RPMI7951 (cell line): ENCODE measurements at places on chromosomes 7 and 10. TPM values are rescaled to one million over a fixed set of nuclear protein-coding genes. Genes with fewer than 3 reads are reported as not detected.

The COL13A1 gene
- total RNA-seq = 17.1 and 26.2 TPM in 2 replicates

The ZNF92 gene
- total RNA-seq = 10.7 and 14.7 TPM in 2 replicates

The AKR1C4 gene
- not detected in 2 replicates for total RNA-seq

The CC2D2B gene
- not detected in 2 replicates for total RNA-seq

The TWIST1 gene
- 32.0 and 36.8 TPM in 2 replicates for total RNA-seq

The FEZF1 gene
- total RNA-seq = not detected in 2 replicates

The NPY4R gene
- 0.10 TPM in 1 of 2 replicates, not detected in the other for total RNA-seq

The ABCA13 gene
- 0.10 and 0.48 TPM in 2 replicates for total RNA-seq

The HMX2 gene
- 0.10 TPM in 1 of 2 replicates, not detected in the other for total RNA-seq

The SPDYE5 gene
- total RNA-seq = not detected in 2 replicates

The FAM25C gene
- total RNA-seq = not detected in 2 replicates

The STOX1 gene
- total RNA-seq = 0.96 and 1.2 TPM in 2 replicates

The SEMA3D gene
- total RNA-seq = 2.4 and 2.6 TPM in 2 replicates

The SCD gene
- 68.3 and 80.6 TPM in 2 replicates for total RNA-seq

The SPDYE2B gene
- not detected in 2 replicates for total RNA-seq

The XRCC2 gene
- 7.9 and 8.3 TPM in 2 replicates for total RNA-seq

The ADRB1 gene
- total RNA-seq = not detected in 2 replicates

The CCDC172 gene
- not detected in 2 replicates for total RNA-seq

The ADK gene
- total RNA-seq = 63.5 and 64.6 TPM in 2 replicates

The NEURL1 gene
- not detected in 2 replicates for total RNA-seq

The ADAMTS14 gene
- 10.1 and 11.0 TPM in 2 replicates for total RNA-seq

The CYP3A5 gene
- total RNA-seq = 0.24 and 0.49 TPM in 2 replicates

The CYP2E1 gene
- not detected in 2 replicates for total RNA-seq

The HABP2 gene
- not detected in 2 replicates for total RNA-seq

The ASAH2 gene
- 0.39 and 0.84 TPM in 2 replicates for total RNA-seq

The DOCK4 gene
- total RNA-seq = 5.5 and 10.8 TPM in 2 replicates

The FGFR2 gene
- total RNA-seq = 0.39 and 0.60 TPM in 2 replicates

The PITX3 gene
- not detected in 2 replicates for total RNA-seq

The NAT16 gene
- not detected in 2 replicates for total RNA-seq

The CD36 gene
- total RNA-seq = 6.5 and 11.4 TPM in 2 replicates

The RELN gene
- not detected in 2 replicates for total RNA-seq

The CCDC146 gene
- 0.68 and 0.72 TPM in 2 replicates for total RNA-seq

The TACC2 gene
- 7.3 and 11.1 TPM in 2 replicates for total RNA-seq

The CDNF gene
- total RNA-seq = 0.29 TPM in 1 of 2 replicates, not detected in the other
